ENCODE measurements at places on chromosomes 5 and 9. TPM values are rescaled to one million over a fixed set of nuclear protein-coding genes. Genes with fewer than 3 reads are reported as not detected.

The SLC4A9 gene
- 0.56 TPM for total RNA-seq

The TMEM252 gene
- total RNA-seq, result not detected

GRCh38 chr5:172114875-172115422 lies 73.1 kb downstream of the STK10 start:
- H3K36me3 ChIP-seq, result peaks cover 24% of the 10 kb centered on the region
- H3K4me1 ChIP-seq, result peaks cover 79% of the 10 kb centered on the region
- H3K27me3 ChIP-seq, result no peaks in the 10 kb centered on the region
- peak overlapping the region; percentile 95 for H3K27ac ChIP-seq
- DNase-seq, result peak; percentile 83
- H3K4me3 ChIP-seq, result peak overlapping the region; percentile 89

- H3K27ac ChIP-seq, result no peak overlapping the region
Measured at GRCh38 chr5:33232731-33233505, 207.8 kb upstream of the TARS1 start.

DNA sequence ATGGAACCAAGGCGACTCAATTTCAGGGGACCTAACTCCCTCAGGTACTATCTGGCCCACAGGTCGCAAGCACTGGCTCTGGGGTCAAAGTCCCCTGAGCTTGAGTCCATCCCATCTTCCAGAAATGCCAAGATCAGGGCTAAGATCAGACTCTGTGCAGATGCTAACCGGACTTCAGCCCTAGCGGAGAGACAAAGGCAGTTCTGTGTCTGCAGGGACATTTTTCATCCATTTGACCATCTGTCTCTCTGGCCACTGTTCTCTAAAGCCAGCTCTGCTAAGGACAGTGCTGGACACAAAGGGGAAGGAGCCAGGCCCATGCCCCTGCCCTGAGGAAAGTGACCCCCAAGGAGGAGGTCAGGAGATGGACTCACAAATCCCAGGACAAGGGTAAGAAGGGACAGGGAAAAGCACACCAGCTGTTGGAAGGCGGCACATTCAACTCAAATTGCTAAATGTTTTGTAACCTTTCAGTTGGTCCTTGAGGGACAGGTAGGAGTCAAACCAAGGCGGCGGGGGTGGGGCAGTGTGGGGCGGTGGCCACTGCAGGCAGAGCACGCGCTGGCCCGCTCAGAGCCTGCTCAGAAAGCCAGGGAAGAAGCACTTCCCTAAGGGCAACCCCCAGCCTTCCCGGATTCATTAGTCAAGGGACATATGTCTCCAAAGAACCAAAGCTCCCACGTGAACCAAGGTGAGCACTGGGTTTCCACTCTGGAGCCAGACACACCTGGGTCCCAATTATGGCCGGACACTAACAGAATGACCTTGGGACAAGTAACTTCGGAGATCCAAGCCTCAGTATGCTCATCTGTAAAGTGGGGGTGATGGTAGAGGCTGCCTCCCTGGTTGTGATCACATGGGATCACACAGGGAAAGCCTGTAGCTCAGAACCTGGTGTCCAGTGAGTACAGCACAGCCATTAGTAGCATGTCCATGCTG lies 42.8 kb downstream of the STK10 start:
- peaks cover 2% of the 10 kb centered on the region for H3K36me3 ChIP-seq
- H3K4me1 ChIP-seq, result peaks cover 60% of the 10 kb centered on the region
- peak overlapping the region; percentile 6 for H3K27ac ChIP-seq
- H3K27me3 ChIP-seq, result no peaks in the 10 kb centered on the region

DNA sequence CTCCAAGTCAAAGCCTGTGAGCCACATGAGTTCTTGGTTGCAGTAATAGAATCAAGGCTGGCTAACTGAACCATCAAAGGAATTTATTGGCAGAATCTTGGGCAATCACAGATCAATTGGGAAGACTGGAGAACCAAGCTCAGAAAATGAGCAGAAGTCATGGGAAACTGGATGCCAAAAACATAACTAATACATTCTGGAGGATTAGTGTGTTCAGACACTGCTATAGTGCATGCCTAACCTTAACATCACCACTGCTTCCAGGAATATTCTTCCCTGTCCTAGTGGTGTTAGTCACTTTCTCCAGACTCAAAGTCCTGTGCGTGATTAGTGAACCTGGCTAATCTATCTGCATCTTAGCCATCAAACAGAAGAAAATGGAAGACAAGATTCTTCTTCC lies 843.7 kb downstream of the EFNA5 start:
- H3K36me3 ChIP-seq, result no peaks in the 10 kb centered on the region
- H3K4me1 ChIP-seq, result no peaks in the 10 kb centered on the region
- no peak overlapping the region for H3K27ac ChIP-seq
- no peak overlapping the region for H3K4me3 ChIP-seq
- no peak for DNase-seq

DNA sequence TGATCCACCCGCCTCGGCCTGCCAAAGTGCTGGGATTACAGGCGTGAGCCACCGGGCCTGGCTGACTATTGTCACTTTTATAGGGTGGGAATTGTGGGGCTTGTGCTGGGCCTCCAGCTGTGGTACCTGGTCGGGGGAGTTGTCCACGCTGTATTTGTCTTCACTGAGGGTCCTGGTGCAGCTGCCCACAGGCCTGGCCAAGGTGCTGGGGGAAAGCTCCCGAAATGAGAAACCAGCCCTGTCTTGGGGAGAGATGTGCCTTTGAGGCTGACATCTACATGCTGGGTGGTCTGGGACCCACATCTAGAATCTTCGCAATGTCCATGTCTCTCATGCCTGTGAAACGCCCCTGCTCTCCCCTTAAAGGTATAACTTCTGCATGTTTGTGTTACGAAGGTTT lies 2.6 kb downstream of the EXOC3 start:
- H3K36me3 ChIP-seq, result peaks cover 14% of the 10 kb centered on the region
- no peak for DNase-seq
- H3K4me1 ChIP-seq, result peaks cover 51% of the 10 kb centered on the region
- peak overlapping the region; percentile 33 for H3K27ac ChIP-seq
- H3K4me3 ChIP-seq, result no peak overlapping the region

Data from activated T-cell treated with anti-CD3 and anti-CD28 coated beads, Interleukin-2, amount 50 U/mL, for 72 hours (primary cell).